ENCODE measurements at places on chromosomes 7 and 10.

DNA sequence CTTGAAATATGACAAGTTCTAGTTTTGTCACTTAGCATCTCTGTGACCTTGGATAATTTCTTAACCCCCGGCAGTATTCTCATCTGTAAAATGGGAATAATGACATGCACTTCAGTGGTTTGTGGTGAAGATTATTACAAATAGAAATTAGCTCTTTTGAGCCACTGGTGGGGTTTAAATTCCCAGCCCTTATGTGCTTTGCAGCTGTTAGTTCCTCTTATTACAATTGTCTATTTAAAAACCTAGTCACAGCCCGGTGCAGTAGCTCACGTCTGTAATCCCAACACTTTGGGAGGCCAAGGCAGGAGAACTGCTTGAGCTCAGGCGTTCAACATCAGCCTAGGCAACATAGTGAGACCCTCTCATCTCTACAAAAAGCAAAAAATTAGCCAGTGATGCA is 30.1 kb downstream of the CAV1 start:
- no peak for DNase-seq

GRCh38 chr10:90306187-90306586 is 551.7 kb downstream of the HTR7 start:
- no peak for DNase-seq

- DNase-seq = no peak
Measured at GRCh38 chr10:108037061-108037460, 872.6 kb upstream of the SORCS1 start.

DNA sequence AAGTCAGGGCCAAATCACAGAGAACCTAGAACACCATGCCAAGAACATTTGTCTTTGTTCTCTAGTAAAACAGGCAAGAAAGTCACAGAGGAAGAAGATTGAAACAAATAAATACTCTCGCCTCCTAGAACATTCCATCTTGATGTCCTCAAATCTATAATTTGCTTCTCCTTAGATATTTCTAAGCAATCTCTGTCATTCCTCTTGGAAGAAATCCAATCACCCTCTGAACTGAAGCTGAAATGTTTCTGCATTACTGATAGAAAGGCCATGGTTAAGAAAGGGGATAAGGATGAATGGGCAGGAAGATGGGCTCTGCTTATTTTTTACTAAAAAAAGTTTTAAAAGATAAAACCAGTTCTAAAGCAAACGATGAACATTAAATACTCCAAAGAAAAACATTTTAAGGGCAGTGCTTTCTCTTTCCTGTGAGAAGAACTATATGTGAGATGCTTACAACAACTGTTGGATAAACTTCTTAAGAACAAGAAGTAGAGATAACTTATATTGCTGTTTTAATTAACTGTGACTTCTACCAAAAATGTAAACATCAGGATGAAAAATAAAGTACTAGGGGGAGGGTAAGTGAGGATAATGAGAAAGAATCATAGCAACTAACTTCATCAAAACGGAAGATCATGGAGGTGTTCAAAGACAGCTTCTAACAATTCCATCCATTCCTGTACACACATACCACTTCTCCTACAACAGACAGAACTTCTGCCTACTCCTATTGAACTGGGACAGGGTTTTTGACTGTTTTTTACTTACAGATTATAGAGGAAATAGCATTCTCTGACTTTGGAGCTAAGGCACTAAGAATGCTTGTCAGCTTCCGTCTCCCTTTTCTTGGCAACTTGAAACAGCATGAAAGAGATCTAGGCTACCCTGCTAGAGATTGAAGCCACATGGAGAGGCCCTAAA is 153.0 kb upstream of the LRRTM3 start:
- DNase-seq = no peak

DNA sequence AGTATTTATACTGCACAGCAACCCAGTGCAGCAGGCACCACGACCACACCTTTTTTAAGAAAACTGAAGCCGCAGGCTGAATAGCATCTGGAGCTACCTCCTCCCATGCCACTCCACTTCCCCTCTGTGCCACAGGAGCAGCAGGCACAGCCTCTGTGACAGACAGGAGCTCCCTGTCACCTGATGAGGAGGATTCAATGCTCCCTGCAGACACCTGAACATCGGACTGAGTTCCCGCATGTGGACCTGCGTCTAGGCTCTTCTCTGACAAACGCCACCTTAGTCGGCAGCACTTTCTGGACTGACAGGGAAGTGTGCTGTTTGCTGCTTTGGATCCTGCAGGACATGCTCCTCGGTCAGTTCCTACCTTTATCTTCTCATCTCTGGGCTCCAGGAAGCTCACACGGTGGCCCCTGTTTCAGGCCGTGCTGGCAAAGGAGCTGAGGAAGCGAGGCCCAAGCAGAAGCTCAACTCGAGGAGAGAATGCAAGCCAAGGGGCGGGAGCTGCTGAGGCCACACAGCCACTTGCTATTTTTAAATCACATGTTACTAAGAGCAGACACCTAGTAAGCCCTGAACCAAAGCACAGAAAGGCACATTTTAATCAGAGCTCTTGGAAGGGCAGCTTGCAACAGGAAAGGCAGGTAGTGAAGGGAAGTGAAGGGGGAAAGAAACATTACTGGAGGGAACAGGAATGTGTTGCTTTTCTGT is 56.6 kb downstream of the VOPP1 start:
- no peak for DNase-seq

DNA sequence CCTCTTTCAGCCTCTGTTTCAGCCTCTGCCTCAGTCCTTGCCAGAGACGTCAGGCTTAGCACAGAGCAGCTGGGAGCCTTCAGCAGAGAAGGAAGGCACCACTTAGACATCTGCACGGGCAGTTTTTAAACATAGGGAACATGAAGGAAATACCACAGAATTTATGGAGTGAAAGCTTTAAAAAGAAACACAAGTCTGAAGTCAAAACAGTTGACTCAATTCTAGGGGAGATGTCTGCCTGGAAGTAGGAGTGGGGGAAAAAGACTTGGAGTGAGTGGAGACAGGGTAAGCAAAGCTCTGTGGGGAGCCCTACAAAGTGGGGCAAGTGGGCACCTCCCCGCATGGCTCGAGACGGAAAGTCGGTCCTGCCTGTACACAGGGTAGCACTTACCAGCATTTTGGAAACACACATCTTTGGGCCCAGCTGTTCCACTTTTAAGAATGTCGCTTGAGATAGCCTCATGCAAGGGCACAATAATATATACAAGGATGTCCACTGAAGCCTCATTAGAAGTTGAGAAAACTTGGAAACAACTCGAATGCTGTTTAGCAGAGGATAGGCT is 5.0 kb upstream of the TBXAS1 start:
- DNase-seq = no peak

DNA sequence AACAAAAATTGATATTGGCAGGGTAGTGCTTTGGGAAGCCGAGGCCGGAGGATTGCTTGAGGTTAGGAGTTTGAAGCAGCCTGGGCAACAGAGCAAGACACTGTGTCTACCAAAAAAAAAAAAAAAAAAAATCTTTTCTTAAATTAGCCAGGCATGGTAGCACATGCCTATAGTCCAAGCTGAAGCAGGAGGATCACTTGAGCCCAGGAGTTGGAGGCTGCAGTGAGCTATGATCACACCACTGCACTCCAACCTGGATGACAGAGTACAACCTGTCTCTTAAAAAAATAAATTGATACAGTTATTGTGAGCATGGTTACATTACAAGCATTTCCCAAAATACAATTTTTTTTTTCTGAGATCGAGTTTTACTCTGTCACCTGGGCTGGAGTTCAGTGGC is 59.4 kb upstream of the SVIL start:
- no peak for DNase-seq

DNA sequence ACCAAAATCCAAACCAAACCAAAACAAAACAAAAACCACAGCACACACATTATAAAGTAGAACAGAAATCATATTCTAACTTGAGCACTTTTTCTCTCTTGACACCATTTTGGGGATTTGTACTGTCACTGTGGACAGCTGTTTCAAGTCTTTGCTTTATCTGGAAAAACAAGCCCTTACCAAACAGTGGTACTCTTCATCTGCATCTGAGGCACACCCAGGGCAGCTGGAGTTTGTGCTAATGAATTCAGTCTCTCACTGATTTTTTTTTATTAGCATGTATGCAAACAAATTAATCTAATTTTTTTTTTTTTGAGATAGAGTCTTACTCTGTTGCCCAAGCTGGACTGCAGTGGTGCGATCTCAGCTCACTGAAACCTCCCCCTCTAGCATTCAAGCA is 171.4 kb downstream of the RAPGEF5 start:
- no peak for DNase-seq

DNA sequence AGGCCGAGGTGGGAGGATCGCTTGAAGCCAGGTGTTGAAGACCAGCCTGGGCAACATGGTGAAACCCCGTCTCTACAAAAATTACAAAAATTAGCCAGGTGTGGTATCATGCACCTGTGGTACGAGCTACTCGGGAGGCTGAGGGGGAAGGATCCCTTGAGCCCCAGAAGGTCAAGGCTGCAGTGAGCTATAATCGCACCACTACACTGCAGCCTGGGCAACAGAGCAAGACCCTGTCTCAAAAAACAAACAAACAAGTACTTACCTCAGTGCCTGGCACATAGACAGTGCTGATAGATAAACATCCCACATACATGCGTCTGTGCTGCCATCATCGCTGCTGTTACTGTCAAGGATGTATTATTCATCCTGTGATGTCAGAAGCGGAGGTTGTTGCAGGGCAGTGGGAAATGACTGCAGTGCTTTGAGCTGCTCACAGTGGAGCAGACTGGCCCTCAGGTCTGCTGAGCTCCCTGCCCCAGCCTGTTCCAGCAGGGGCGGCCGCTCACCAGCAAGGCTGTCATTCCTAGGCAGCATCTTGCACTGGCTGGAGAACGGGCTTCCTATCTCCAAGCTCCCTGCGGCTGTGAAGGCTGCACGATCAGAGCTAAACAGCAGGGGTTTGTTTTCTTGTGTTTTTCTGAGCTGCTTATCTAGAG is 18.6 kb downstream of the FOXK1 start:
- DNase-seq = no peak

GRCh38 chr10:8183241-8183704 is 128.8 kb downstream of the GATA3 start:
- DNase-seq = no peak

DNA sequence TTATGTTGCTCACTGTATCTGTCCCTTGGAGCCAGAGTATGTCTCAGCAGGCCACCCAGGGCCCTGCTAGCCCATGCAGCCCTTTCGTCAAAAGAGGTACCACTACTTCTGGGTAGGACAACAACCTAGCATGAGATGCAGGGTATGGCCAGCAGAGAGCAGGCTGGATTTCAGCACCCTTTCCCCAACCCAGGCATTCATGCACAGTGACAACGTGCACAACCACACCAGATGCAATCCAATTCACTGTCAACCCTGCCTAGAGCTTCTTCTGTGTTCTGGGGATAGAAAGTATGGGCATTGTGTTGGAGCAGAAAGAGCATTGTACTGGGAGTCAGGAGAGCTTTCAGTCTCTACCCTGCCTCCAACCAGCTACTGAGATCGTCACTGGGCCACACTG is 37.9 kb downstream of the JAZF1 start:
- no peak for DNase-seq

DNA sequence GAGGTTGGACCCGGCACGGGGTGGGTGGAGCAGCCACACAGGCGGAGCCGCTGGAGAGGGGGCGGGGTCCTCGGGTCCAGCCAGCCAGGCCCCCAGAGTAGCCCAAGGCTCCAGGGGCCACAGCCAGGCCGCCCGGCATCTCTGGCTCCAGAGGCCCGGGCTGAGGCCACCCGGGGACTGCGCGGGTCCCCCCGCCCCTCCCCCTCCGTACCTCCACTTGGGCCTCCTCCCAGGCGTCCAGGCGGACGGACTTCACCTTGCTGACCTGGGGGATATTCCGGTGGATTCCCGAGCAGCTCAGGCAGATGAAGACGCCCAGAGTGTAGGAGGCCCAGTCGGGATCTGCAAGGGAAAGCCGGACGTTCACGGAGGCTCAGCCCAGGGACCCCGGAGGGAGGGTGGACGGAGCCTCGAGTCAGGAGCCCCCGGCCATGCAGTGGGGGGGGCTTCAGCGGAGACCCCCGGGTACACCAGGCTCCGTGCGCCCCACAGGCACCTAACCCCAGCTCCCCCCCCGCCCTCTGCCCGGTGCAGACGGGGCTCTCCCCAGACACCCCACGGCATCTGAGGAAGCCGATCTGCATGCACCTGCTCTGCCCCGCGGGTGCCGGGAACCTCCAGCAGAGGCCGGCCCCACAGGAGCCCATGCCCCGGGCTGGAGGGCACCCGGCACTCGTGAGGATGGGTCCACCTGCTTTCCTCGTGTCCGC is 19.2 kb downstream of the ADAP1 start:
- no peak for DNase-seq

DNA sequence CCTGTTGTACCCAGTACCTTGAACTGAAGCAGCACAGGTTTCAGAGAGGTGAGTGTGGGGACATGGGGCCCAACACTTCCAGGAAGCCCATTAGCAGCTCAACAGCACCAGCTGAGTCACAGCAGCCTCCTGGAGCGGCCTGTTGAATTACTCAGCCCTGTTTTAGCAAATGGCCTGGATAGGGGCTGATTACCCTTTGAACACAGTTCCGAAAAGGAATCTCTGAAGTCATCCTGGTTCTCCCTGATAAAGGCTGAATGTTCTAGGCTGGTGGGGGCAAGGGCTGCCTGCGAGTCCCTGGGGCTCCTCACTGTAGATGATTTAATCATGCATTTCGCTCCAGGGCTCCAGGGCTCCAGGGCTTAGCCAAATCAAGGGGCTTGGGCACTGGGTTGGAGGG is 287.5 kb downstream of the GRID1 start:
- no peak for DNase-seq

GRCh38 chr7:141242568-141242967 is 168.7 kb downstream of the TMEM178B start:
- no peak for DNase-seq

- DNase-seq = no peak
Measured at GRCh38 chr10:60951272-60951724, 7.3 kb upstream of the RHOBTB1 start.

DNA sequence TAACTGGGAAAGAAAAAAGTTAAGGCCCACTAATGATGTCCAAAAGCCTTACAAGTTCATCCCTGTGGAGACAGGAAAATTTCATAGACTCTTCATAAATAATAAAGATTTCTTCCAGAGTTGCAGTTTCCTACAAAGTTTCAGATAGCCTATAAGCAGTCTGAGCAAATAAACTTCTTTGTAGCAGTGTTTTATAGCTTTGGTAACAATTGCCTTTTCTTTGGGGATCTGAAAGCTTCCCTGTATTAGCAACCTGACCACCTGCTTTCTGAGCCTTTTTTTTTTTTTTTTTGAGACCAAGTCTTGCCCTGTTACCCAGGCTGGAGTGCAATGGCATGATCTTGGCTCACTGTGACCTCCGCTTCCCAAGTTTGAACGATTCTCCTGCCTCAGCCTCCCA is 150.0 kb downstream of the NRBF2 start:
- DNase-seq = no peak

- no peak for DNase-seq
Measured at GRCh38 chr10:103911021-103911459, 6.9 kb downstream of the STN1 start.

GRCh38 chr7:155807789-155808548 is 4.3 kb downstream of the SHH start:
- DNase-seq = no peak

GRCh38 chr7:46784732-46785131 is 797.2 kb downstream of the TNS3 start:
- no peak for DNase-seq

DNA sequence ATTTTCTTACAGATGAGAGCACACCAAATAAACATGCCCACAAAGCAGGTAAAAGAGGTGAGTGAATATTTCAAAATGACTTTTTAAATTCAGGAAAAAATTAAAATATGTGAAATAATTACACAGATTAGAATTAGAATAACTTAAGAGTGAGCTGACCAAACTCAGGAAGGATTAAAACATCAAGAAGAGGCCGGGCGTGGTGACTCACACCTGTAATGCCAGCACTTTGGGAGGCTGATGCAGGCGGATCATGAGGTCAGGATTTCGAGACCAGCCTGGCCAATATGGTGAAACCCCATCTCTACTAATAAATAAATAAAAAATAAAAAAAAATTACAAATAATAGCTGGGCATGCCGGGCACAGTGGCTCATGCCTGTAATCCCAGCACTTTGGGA is 140.1 kb downstream of the REEP3 start:
- DNase-seq = no peak

All from stimulated activated CD8-positive, alpha-beta memory T cell treated with anti-CD3 and anti-CD28 coated beads, Interleukin-4, amount 100 ng/mL, for 1 hour (primary cell).